ENCODE measurements at places on chromosomes 1 and 21.

GRCh38 chr1:182143825-182144645 lies 82.5 kb upstream of the ZNF648 start:
- DNase-seq, result peak; percentile 60

GRCh38 chr1:6475381-6476133 lies 9.6 kb upstream of the TNFRSF25 start:
- DNase-seq, result no peak

GRCh38 chr21:46160657-46160906 lies 5.2 kb upstream of the FTCD start:
- no peak for DNase-seq

- DNase-seq, result no peak
Observed at GRCh38 chr1:233144434-233144833, 151.1 kb downstream of the PCNX2 start.

GRCh38 chr1:40313958-40314720 lies 2.9 kb downstream of the COL9A2 start:
- DNase-seq, result no peak

GRCh38 chr1:165856021-165856420 lies 28.6 kb downstream of the UCK2 start:
- DNase-seq, result no peak

- no peak for DNase-seq
Observed at GRCh38 chr1:211843507-211844298, 13.1 kb upstream of the LPGAT1 start.

- DNase-seq, result no peak
Observed at GRCh38 chr1:114063544-114063943, 84.3 kb downstream of the OLFML3 start.

DNA sequence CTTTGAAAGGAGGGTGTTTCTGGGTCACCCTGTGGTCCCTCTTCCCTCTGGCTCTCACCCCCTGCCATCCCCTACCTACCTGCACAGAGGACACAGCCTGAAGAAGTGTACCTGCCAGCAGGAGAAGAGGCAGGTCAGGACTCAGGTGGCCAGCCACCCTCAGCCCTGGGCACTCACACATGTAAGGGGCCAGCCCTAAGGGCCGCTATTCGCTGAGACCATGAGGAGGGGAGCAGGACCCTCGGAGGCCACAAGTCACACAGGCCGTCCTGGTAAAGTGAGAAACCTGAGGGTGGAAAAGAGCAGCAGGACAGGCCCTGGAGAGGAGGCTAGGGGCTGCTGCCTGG lies 1.2 kb downstream of the ZNF692 start:
- no peak for DNase-seq
